ENCODE measurements at places on chromosomes 1 and 21. TPM values are rescaled to one million over a fixed set of nuclear protein-coding genes. Genes with fewer than 3 reads are reported as not detected.

The S1PR1 gene
- total RNA-seq = 9.6 TPM

The KRTAP13-2 gene
- total RNA-seq = 1.9 TPM

The RABIF gene
- total RNA-seq = 12.0 TPM

The CR1L gene
- total RNA-seq = 0.34 TPM

The RAB25 gene
- total RNA-seq = 231 TPM

The AMPD1 gene
- total RNA-seq = 0.82 TPM

DNA sequence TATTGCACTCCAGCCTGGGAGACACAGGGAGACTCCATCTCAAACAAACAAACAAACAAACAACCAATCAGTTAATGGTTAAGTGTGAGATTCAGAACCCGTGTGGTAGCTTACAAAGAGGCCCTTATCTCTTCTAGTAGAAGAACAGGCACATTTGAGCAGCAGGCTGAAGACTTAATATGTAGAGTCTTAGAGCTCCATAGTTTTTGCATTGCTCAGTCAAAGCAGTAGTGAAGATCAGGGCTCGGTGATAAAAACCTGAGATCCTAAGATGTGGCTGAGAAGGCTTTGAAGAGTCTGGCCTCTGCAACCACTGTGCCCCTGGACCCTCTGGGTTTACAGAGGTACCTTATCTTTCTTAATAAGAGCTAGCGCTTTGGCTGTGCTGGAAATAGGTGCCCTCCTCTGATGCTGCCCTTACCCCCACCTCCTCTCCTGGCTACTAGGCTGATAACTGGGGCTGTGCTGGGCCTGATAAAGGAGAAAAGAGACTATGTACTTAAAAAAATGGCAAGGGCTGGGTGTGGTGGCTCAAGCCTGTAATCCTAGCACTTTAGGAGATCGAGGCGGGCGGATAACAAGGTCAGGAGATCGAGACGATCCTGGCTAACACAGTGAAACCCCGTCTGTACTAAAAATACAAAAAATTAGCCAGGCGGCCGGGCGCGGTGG, 10.5 kb upstream of the UCK2 start:
- DNase-seq = no peak

DNA sequence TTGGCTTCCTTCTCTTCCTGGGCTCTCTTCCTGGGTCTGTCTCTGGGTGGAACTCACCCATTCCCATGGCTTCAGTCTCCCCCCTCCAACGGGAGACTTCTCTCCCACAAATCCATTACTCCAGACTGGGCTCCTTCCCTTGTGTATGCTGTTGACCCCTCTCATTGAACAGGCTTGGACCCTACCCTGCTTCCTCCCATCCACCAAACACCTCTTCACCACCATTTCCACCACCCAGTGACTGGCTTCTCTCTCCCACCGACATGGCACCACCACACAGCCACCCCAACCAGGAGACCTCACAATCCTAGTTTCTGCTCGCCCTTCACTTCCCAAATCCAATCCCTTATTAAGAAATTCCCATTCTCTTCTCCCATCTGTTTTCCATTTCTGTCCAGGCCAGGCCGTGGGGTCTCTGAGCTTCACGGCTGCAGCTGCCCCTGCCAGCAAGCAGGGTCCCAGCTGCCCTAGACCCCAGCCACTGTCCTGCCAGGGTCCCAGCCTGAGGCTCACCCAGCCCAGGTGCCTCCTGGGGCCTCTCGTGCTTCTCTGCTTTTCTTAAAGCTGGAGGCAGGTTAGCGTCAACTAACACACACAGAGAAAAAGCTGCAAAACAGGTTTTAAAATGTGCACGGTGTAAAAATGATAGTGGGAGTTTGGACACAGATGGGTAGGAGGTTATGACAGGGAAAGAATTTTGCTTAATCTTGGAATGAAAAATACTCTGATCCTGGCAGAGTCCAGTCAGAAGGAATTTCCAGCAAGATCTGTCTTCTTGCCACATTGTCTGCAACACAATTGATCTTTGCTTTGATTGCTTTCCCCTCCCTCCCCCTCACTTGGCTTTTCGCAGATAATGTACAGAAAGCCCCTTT, 383.8 kb upstream of the VAMP3 start:
- no peak for DNase-seq

GRCh38 chr1:238787471-238787870, 598.9 kb upstream of the CHRM3 start:
- no peak for DNase-seq

GRCh38 chr1:108686614-108687313, 5.3 kb upstream of the PRPF38B start:
- DNase-seq = no peak

GRCh38 chr1:60621368-60621851, 461.0 kb upstream of the NFIA start:
- DNase-seq = no peak

DNA sequence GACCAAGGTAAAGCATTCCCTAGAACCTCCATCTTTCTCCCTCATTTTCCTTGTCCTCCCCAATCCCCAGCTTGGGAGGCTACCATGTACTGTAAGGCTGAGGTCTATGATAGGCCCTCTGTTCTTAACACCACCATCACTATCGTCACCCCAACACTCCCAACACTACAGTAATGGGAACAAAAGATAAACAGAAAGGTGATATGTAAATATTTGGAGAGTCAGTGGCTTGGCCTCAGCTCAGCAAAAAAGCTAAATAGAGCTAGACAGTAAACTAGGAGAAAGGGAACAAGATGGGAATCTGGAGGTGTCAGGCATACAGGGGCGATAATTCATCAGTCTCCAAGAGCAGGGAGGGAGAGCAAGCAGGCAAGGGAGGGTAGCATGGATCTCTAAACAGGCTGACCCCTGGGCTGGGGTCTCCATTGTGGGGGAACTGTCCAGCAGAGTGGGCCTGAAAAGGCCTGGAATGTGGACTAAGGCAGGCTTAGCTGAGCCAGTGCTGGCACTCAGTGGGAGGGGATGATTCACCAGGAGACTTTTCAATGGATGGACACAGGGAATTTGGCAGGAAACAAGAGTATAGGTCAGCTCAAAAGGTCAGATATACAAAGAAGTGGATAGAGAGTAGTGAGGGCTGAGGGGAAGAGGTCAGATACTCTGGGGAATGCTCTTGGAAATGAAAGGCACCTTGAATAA, 6.7 kb downstream of the WNT2B start:
- no peak for DNase-seq

GRCh38 chr21:29481641-29482040, 182.9 kb downstream of the BACH1 start:
- DNase-seq = no peak

DNA sequence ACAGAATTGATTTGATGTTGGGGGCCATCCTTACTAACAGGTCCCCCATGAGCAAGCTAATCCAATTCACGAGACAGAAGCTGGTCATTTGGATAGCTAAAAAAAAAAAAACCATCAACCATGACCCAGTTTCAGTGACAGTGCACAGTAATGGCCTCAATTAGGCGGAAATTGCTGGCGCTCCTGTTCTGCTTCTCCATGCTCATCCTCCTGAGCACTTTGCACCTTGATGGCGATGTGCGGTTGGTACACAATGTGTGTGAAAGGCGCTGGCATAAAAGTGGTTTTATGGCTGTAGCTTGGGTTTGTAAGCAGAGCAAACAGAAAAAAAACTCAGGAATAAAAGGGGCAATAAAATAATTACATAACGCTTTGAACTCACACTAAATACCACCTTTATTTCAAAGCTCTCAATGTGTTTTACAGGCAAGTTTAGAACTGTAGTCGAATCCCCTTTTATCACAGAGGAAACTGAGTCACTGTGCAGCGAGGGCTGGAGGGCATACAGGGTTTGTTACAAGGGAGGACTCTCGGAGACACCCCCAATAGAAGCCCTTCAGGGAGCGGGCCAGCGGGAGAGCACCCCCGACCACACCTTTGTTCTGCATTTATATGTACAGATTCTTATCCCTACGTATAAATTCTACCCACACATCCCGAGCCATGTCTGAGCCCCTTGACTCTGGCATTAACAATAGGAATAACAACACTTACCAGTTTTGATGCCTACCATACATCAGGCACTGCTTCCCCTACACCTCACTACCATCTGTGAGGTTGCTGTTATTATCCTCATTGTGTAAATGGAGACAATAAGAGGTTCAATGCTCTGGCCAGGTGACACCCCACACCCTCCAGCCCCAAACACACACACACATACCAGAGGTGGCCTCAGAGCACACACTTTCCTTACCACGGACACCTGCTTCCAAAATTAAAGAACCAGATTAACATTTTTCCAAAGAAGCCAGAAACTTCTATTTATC, 213.5 kb upstream of the IRF2BP2 start:
- peak; percentile 76 for DNase-seq

DNA sequence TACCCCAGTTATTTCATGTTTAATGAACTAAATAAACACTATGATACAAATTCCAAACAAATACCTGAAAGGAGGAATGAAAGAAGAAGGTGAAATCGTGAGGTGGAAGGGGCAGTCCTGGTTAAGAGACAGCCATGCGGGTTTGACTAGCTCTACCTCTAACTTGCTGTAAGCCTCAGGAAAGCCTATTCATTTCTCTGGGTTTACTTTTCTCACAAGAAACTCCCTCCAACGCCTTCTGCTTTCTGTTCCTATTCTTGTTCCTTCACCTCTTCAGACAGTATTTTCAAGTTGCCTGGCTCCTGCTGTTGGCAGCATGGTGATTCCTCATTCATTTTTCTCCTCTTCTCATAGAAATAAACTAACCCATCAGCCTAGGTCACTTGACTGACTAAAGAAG, 92.4 kb downstream of the NTPCR start:
- no peak for DNase-seq

GRCh38 chr1:117925981-117926380, 3.4 kb downstream of the GDAP2 start:
- no peak for DNase-seq

- DNase-seq = no peak
Observed at GRCh38 chr1:3777647-3778589, 5.4 kb downstream of the SMIM1 start.

- peak; percentile 94 for DNase-seq
Observed at GRCh38 chr1:150976879-150977694, 2.5 kb upstream of the CERS2 start.
